ENCODE measurements at places on chromosomes 2 and 18.

GRCh38 chr18:32380559-32380958 lies 90.1 kb downstream of the GAREM1 start:
- no peak for DNase-seq

- no peak for DNase-seq
These were observed 492.9 kb upstream of the ZEB2 start for GRCh38 chr2:145012806-145013205.

- DNase-seq, result no peak
These were observed 147.0 kb upstream of the PELI1 start for GRCh38 chr2:64291181-64291580.

- no peak for DNase-seq
These were observed 10.4 kb downstream of the IL1RN start for GRCh38 chr2:113137827-113138226.

GRCh38 chr2:140550821-140551220 lies 1580.0 kb downstream of the LRP1B start:
- no peak for DNase-seq
